ENCODE measurements at places on chromosomes 6 and 20. TPM values are rescaled to one million over a fixed set of nuclear protein-coding genes. Genes with fewer than 3 reads are reported as not detected.

TMEM244 gene
- total RNA-seq: not detected

SLC32A1 gene
- total RNA-seq: not detected

DNA sequence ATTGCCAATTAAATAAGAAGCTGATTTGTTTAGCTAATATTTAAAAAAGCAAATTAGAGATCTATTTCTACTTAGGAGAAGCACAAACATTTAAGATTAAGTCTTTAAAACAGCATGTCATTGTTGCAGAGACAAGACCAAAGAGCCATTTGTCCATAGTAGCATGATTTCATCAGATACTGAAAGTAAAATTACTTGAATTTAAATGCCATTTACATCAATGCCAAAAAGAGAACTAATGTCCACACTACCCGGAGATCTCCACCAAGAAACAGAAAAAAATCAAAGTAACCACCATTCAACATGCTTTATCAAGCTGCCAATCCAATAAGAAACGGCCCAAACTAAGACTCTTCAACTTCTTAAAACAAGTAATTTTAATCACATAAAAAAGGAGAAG lies 15.7 kb downstream of the AURKA start:
- no peaks in the 10 kb centered on the region for H3K36me3 ChIP-seq
- H3K4me3 ChIP-seq: no peak overlapping the region
- H3K27me3 ChIP-seq: no peaks in the 10 kb centered on the region
- DNase-seq: no peak
- no peak overlapping the region for H3K27ac ChIP-seq

DNA sequence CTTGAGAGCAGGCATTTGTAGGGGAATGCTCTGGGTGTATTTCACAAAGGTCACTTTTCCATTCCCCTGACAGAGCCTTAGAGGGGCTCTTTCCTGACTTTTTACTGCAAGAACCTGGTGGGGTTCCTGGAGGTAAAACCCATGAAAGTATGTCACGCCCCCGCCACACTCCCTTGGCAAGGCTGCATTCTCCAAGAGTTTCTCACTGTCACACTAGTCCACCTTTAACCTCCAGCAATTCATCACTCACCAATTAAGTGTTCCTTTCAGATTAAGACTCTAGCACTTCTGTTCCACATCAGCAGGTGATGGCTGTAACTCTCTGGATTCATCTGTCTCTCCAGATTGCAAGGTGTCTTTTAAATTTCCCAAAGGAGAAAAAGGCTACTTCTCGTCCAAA lies 32.7 kb upstream of the NKX2-4 start:
- H3K4me3 ChIP-seq: no peak overlapping the region
- no peaks in the 10 kb centered on the region for H3K4me1 ChIP-seq
- no peak overlapping the region for H3K27ac ChIP-seq
- H3K27me3 ChIP-seq: peaks cover 7% of the 10 kb centered on the region

- no peaks in the 10 kb centered on the region for H3K4me1 ChIP-seq
- DNase-seq: no peak
- H3K27me3 ChIP-seq: no peaks in the 10 kb centered on the region
- no peak overlapping the region for H3K27ac ChIP-seq
- no peaks in the 10 kb centered on the region for H3K36me3 ChIP-seq
These were observed 158.2 kb downstream of the QRSL1 start for GRCh38 chr6:106787327-106788196.

GRCh38 chr6:17703256-17703694 lies 3.5 kb downstream of the NUP153 start:
- H3K27ac ChIP-seq: peak overlapping the region; percentile 95
- H3K4me3 ChIP-seq: no peak overlapping the region
- no peaks in the 10 kb centered on the region for H3K27me3 ChIP-seq
- H3K36me3 ChIP-seq: no peaks in the 10 kb centered on the region
- no peak for DNase-seq
- peaks cover 68% of the 10 kb centered on the region for H3K4me1 ChIP-seq

- H3K4me1 ChIP-seq: no peaks in the 10 kb centered on the region
- no peak overlapping the region for H3K27ac ChIP-seq
- DNase-seq: no peak
- H3K36me3 ChIP-seq: no peaks in the 10 kb centered on the region
- no peaks in the 10 kb centered on the region for H3K27me3 ChIP-seq
These were observed 53.9 kb upstream of the SCML4 start for GRCh38 chr6:107877968-107878367.

Measured in transverse colon (tissue), 4 donors.